Cortex of kidney (tissue), 1 donor: ENCODE measurements at places on chromosomes 11 and 22.

- DNase-seq: no peak
These were observed 171.1 kb downstream of the CADM1 start for GRCh38 chr11:115333121-115333520.

DNA sequence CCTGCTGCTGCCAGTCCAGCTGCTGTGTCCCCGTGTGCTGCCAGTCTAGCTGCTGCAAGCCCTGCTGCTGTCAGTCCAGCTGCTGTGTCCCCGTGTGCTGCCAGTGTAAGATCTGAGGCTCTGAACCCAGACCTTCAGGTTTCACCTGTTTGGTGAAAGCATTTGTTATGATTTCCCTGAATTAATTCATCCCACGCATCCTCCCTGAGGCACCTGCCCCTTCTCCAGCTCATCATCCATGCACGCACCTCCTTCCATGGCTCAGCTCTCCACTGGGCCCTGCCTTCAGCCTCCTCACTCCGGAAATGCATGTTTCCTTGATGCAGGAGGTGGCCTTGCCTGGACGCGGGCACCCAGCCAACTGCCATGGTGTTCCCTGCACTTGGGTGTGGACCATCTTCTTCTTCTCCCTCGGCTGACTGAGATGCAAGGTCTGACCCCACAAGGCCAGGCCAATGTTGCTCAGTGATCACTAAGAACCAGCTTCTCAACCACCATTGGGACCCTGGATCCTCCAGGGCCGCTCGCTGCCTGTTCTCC is 788 bp downstream of the KRTAP5-10 start:
- no peak for DNase-seq

DNA sequence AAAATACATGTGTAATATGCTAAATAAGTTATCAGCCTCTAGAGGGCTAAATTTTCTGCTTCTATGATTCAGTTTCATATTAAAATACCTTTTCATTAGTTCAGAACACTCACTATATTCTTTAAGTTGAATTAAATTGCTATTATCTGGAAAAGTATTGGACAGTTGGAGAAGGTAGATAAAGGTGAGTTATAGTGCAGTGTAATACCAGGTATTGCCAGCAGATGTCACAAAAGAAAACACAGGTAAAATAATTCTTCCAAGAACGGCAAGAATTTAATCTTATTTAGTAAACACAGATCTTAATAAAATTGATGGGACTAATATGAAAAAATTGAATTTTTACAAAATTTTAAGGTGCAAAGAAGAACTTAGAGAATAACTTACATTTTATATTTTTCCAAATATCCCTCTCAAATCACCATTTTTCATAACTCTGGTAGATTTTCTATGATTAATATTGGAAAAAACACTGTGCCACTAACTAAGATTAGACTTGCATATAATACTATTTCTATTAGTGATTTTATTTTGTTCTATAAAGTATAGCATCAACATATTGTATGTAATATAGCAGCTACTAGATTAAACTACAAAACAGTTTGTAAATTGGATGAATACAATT is 1.7 kb upstream of the LRRC4C start:
- no peak for DNase-seq

- DNase-seq: no peak
These were observed 37.9 kb upstream of the PLET1 start for GRCh38 chr11:112298535-112298934.

DNA sequence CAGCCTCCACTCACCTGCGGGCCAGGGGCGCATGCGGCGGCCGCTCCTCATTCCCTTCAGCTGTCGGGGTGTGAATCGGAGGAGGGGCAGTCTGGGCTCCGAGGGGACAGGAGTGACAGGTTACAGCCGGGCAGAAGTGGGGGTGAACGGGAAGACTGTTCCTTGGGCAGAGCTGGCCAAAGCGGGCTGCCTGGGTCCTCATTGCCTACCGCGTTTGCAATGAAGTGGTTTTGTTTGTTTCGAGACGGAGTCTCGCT is 733 bp downstream of the MEI1 start:
- DNase-seq: no peak

GRCh38 chr11:12158909-12159308 is 48.5 kb downstream of the MICAL2 start:
- no peak for DNase-seq

- DNase-seq: no peak
These were observed 14.3 kb upstream of the EFCAB6 start for GRCh38 chr22:43826142-43827002.

DNA sequence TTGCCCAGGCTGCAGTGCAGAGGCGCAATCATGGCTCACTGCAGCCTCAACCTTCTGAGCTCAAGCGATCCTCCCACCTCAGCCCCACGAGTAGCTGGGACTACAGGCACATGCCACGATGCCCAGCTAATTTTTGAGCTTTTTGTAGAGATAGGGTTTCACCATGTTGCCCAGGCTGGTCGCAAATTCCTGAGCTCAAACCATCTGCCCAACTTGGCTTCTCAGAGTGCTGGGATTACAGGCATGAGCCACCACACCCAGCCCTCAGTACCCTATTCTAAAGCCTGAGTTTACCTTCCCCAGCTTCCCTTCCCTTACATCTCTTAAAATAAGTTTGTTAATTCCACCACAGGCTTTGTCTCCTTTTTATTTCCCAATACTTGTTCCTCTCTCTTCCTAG is 59.1 kb downstream of the AMBRA1 start:
- DNase-seq: no peak

DNA sequence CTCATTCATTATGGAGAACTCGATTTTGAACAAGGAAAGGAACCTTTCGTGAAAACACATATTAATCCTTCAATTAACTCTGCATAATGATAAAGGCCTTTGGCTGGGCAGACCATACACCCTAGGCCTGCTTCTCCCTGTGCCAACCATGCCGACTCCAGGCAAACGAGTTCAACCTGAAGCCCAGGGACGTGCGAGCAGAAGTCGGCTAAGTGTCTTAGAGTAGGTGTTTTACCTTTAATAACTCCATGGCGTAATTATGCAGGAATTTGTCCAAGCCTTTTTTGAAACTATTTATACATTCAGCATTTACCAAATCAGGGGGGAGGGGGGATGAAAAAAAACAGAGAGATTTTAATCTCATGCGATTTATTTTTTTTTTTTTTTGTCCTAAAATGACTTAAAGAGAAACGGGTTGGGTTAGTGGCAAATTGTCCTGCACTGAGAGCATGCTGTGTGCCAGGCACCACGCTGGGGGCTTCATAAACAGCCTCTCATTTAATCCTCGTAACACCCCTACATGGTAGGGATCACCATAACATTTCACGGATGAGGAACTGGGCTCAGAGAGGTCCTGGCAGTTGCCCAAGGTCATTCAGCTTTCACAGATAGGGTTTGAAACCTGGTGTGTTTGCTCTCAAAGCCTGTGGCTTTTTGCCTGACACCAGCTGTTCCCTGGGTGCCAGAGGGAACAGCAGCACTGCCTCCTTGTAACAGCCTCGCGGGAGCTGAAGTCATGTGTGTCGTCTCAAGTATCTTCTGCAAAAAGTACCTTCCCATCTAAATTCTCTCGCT is 423.9 kb downstream of the MN1 start:
- DNase-seq: no peak

- no peak for DNase-seq
These were observed 14.1 kb upstream of the ADORA2A start for GRCh38 chr22:24413271-24413670.

DNA sequence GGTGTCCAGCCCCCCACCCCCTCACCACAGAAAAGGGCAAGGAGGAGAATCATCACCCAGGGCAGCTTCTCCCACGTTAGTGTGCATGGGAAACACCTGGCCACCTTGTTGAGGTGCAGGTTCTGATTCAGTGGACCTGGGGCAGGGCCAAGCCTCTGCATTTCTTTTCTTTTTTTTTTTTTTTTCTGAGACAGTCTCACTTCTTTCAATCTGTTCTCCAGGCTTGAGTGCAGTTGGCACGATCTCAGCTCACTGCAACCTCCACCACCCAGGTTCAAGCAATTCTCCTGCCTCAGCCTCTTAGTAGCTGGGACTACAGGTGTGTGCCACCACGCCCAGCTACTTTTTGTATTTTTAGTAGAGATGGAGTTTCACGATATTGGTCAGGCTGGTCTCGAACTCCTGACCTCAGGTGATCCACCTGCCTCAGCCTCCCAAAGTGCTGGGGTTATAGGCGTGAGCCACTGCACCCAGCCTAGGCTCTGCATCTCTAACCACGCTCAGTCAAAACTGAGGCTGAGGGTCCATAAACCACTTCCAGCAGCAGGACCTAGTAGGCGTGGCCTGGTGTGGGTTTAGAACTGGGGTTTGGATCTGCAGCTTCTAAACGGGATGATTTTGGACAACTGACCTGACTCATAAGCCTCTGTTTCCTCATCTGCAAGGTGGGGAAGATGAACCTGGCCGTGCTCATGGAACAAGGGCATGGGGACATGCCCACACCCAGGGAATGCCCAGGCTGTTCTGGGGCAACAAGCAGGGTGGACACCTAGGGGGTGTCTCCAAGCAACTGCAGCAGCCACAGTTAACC is 734 bp downstream of the ZP1 start:
- DNase-seq: no peak

GRCh38 chr11:445765-446588 is 4.1 kb upstream of the PTDSS2 start:
- no peak for DNase-seq

- DNase-seq: no peak
These were observed 52.4 kb upstream of the CD5 start for GRCh38 chr11:61049859-61050258.

- no peak for DNase-seq
These were observed 84.2 kb downstream of the ZNF280B start for GRCh38 chr22:22424210-22424800.

DNA sequence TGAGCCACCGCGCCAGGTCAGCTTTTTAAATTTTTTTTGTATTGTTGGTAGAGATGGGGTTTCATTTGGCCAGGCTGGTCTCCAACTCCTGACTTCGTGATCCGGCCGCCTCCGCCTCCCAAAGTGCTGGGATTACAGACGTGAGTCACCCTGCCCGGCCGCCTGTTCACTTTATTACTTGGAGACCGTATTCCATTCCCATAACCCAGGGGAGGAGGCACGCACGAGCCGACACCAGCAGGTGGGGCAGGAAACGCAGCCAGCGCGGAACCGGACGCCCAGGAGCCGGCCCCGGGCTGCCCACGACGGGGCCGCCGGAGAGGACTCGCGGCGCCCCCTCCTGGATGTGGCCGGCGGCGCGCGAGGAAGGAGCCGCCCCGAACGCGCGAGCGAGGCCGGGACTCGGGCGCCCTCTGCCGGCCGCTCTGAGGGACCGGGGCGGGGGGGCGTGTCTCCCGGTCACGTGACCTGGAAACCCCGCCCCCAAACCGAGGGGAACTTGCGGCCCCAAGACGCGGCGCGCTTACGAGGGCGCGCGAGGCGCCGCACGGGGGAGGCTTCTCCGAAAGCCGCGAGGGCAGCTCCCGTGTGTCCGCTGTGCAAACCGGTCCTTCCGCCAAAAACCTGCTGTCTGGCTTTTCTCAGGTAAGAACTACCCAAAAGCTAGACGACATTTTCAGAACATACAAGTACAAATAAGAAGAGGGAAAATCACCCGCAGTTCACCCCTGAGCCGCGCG is 11.6 kb upstream of the RNH1 start:
- no peak for DNase-seq

DNA sequence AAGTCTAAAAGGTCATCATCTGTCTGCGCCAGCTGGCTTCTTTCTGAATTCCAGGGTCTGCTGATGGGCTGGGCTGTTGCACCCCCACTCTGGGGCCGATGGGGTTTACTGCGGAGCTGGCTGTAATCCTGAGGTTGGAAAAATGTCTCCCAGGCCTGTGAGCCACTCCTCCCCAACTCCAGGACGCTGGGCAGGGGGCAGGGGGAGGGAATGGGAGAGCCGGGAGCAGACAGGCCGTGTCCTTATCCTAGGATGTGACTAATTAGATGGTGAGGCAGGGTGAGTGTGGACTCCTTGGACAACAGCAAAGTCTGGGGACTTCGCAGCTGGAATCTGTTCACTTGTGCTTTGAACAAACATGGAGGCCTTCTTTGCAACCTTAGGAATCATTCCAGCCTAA is 48.7 kb downstream of the LRRC32 start:
- no peak for DNase-seq

- no peak for DNase-seq
These were observed 10.0 kb downstream of the KCNA4 start for GRCh38 chr11:30006876-30007275.

GRCh38 chr11:115126092-115126491 is 378.1 kb downstream of the CADM1 start:
- no peak for DNase-seq

GRCh38 chr11:119940401-119940976 is 197.4 kb downstream of the TRIM29 start:
- no peak for DNase-seq

DNA sequence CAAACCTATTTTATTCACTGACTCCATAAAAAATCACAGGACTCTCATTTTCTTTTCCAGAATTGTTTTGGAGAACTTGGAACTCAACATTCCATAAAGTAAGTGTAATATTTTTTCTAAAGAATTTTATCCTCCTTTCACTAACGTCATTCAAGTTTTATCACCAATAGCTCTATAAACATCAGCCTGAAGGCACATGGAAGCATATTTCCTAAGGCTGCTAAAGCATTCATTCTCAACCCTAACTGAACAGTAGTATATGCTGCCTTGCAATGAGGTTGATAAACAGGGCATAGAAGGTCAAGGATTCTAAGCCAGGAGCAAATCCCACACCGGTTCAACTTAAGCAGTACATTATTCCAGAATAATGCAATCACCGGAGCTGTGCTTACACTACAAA is 273.9 kb downstream of the RAB38 start:
- DNase-seq: no peak

GRCh38 chr22:42074846-42075676 is 1.0 kb downstream of the PHETA2 start:
- DNase-seq: no peak

- DNase-seq: no peak
These were observed 808 bp downstream of the SNAP29 start for GRCh38 chr22:20859615-20860014.

DNA sequence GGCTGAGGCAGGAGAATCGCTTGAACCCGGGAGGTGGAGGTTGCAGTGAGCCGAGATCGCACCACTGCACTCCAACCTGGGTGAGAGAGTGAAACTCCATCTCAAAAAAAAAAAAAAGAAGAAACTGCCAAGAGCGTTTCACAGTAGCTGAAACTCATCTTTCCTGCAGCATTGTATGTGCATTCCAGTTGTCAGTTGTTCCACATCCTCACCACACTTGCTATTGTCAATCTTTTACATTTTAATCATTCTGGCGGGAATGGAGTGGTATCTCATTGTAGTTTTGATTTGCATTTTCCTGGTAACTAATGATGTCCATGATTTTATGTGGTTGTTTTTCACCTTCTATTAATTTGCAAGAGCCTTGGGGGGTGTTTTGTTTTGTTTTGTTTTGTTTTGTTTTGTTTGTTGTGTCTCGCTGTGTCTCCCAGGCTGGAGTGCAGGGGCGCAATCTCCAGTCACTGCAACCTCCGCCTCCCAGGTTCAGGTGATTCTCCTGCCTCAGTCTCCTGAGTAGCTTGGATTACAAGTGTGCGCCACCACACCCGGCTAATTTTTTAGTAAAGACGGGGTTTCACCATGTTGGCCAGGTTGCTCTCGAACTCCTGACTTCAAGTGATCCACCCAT is 8.1 kb upstream of the GNB1L start:
- no peak for DNase-seq

GRCh38 chr11:3049430-3050243 is 7.6 kb downstream of the CARS1 start:
- DNase-seq: no peak
